ENCODE measurements at places on chromosomes 4 and X.

DNA sequence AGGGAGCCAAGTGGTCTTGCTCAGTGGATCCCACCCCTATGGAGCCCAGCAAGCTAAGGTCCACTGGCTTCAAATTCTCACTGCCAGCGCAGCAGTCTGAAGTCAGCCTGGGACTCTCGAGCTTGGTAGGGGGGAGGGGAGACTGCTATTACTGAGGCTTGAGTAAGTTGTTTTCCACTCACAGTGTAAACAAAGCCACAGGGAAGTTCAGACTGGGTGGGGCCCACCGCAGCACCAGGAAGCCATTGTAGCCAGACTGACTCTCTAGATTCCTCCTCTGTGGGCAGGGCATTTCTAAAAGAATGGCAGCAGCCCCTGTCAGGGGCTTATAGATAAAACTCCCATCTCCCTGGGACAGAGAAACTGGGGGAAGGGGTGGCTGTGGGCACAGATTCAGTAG lies 721.0 kb upstream of the NDST4 start:
- DNase-seq: no peak

GRCh38 chr4:77652237-77652897 lies 46.7 kb downstream of the CXCL13 start:
- DNase-seq: no peak

DNA sequence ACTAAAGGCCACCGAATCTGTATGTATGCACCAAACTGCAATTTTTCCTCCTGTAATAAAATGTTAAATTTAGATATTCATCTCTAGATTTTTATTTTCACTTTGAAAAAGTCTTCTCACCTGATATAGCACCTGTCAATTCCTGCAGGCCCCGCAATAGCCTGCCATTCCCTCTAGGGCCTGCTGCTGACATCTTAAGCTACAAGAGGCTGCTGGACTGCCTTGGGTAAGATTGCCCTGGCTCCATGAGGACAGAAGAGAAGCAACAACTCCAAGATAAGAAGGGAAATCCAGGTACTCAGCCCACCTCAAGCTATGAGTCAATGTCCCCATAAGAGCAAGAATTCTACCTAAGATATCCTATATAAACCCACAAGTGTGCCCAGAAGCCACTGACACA lies 230.2 kb upstream of the AGTR2 start:
- no peak for DNase-seq

- no peak for DNase-seq
These were observed 706 bp upstream of the CSTF2 start for GRCh38 chrX:100819534-100819836.

DNA sequence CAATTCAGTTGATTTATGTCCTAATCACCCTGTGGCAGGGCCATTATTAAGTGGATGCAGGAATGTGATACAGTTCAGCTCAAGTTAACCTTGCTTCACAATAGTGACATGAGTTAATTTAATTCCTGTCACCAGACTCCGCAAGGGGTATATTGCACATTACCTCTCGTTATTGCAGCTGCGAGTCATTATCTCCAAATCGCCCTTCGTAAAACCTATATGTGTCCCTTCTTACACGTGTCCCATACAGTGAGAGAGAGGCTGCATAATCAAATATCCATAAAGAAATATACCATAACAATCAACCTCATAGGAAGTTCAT lies 369.9 kb upstream of the ANXA10 start:
- no peak for DNase-seq

DNA sequence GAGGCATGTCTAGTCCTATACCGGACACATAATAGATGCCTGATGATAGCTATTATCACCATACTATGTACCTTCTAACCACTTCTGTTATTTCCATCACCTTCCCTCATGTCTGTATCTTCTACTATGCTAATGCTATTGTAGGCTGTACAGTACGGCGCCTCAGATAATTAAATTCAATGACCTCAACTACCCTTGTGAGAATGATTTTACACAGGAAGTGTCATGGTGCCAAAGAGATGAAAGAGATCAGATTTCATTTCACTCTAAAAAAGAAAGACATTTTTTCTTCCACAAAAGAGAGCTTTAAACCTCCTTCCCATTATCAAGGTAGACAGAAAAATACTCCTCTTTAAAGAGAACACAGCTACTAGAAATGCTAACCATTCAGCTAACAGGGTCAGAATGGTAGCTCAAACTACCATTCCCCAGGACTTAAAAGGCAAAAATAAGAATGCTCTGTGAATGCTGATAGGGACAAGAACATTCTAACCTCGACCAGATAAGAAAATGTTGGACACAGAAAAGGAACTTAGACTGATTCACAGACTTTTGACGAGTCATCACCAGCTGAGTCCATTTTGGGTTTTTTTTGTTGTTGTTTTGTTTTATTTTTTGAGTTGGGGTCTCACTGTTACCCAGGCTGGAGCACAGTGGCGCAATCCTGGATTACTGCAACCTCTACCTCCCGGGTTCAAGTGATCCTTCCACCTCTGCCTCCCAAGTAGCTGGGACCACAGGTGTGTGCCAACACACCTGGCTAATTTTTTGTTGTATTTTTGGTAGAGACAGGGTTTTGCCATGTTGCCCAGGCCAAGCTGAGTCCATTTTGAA lies 99.2 kb upstream of the RAPGEF2 start:
- no peak for DNase-seq
